Daoy (cell line): ENCODE measurements at places on chromosomes 1 and 21.

DNA sequence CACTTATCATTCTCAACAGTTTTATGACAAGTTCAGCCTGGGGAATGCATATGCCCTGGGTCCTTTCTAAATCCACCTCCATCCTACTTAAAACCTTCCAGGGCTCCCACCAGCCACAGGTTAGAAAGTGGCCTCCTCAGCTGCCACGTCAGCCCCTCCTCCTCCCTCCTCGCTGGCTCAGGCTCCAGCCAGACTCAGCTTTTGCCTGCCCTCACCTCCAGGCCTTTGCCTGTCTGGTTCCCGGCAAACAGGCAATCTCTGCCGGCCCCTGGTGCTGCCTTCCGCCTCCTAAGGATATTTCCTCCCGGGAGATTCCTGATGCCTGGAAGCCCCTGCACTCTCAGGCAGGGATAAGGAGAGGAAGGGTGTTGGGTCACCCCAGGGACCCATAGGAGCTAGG lies 9.5 kb downstream of the RHBG start:
- DNase-seq = no peak

DNA sequence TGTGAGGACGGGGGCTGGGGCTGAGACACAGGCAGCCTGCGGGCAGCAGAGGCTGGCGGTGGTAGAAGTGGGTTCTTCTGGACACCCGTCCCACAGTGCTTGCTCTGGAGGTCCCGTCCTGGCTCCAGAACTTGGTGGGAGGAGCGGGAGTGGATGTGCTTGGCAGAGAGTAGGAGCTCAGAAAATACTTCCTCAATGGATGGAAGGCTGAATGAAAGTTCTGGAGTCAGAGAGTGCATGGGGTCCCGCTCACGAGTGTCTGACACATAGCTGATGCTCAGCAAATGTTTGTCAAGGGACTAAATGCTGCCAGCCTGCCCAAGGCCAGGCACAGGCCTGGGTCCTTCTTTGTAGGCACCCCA lies 13.4 kb upstream of the NES start:
- no peak for DNase-seq

DNA sequence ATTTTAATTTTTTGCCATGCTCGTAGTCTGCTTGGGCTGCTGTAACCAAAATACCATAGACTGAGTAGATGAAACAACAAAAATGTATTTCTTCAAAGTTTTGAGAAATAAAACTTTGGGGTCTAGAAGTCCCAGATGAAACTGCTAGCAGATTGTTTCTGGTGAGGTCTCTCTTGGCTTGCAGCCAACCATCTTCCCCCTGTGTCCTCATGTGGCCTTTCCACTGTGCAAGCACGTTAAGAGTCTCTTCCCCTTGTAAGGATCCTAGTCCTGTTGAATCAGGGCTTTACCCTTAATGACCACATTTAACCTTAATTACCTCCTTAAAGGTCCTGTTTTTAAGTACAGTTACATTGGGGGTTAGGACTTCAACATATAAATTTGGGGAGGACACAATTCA lies 86.6 kb downstream of the PTBP2 start:
- DNase-seq = no peak

DNA sequence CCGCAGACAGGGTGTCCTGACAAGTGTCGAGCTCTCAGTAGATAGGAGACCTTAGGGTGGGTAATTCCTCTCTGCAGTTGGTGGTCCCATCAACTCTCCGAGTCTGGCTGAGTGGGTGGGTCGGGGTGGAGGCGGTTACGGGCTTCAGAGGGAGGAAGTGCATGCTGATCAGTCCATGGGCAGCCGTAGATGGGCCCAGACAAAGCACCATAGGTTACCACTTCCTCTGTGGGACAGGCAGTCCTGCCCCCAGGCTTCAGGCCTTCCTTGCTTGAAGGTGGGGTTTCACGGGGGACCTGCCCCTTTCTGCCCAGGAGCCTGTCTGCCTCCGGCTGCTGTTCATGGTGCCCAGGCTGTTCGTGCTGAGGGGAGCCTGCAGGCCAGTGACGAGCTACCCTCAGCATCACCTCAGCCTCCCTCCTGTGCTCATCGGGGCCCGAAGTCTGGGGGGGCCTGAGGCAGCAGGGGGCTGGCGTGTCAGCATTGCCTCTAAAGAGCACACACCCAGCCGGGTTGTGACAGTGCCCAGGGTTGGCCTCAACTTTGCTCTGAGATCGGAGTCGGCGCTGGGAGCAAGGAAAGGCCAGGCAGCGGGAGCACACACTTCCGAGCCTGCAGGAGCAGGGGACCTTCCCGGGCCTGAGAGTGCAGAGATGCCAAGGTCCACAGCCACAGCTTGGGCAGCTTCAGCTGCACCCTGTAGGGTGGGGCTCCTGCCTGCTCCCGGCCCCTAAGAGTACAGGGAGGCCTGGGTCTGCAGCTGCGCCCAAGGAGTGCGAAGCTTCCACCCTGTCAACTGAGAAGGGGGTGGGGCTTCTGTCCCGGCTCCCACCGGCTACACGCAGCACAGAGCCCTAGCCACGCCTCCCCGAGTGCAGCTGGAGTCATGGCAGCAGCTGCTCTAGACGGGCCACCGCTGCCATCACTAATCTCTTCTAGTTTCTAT lies 225.4 kb upstream of the NRIP1 start:
- peak; percentile 47 for DNase-seq
